Fibroblast of the aortic adventitia (primary cell): ENCODE measurements at places on chromosomes 12 and 14.

GRCh38 chr14:64928239-64929013 lies 14.1 kb downstream of the GPX2 start:
- no peak for DNase-seq

DNA sequence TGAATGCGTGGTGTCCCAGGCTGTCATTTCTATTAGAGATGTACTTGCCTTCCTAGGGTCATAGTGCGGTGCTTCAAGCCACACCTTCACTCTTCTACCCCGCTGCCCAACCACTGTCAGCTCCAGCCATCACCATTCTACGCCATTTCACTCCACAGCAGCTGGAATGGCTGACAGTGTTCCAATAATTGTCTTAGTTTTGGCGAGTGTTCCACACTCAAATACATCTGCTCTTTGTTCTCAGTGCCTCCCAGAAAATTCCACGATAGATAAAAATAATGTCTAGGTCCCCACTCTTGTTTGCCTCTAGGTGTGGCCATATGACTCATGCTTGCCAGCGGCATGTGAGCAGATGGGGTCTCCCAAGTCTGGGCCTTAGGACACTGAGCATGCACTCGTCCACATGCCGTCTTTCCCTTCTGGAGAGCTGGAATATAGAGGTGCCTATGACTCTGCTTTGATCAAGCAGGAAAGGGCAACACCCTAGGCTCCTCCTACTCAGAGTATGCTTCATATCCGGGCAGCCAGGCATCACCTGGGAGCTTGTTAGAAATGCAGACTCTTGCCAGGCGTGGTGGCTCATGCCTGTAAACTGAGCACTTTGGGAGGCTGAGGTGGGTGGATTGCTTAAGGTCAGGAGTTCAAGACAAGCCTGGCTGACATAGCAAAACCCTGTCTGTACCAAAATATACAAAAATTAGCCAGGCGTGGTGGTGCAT lies 163.0 kb downstream of the BRMS1L start:
- DNase-seq, result no peak

GRCh38 chr12:64181430-64182291 lies 40.4 kb downstream of the KICS2 start:
- DNase-seq, result peak; percentile 97

DNA sequence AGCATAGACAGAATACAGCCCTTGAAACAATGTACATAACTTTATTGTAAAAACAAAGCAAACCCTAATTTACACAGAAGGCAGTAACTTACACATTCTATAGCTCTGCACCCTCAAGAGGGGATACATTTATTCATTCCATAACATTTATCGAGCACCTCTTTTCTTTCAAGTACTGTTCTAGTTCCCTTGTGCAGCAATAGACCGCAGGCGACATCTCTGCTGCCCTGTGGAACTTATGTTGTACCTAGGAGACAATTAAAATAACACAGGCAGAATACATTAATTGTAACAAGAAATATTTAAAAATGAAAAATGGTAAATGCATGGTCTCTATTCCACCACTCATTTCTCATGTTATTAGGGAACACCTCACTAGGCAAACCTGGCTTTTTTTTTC lies 1.4 kb upstream of the ARHGDIB start:
- no peak for DNase-seq

DNA sequence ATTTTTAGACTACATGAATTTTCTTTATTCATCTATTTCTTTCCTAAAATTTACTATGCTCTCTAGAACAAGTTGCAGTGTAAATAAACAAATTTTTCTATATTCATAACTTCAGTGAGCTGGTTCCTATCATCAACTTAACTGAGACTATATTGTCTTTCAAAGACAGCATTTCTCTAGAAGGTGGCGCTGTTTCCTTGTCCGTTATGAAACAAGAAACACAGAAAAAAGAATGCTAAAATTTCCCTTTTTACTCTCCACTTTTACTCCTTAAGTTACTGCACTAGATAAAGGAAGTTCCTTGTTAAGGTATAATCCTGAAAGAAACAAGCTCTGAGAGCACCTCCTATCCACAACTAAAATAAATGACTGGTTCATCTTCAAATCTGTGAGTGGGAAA lies 8.2 kb upstream of the CLEC2A start:
- peak; percentile 4 for DNase-seq
